Parietal lobe (tissue), 2 donors: ENCODE measurements at places on chromosomes 13 and 19. TPM values are rescaled to one million over a fixed set of nuclear protein-coding genes. Genes with fewer than 3 reads are reported as not detected.

Gene COG3
- total RNA-seq = 77.3 TPM

Gene TEX29
- not detected for total RNA-seq

Gene ZNF296
- total RNA-seq = not detected

Gene CIC
- total RNA-seq = 38.2 TPM

Gene ZNF836
- 48.2 TPM for total RNA-seq

Gene RPS15
- 535 TPM for total RNA-seq

Gene ARMC6
- 56.0 TPM for total RNA-seq

Gene KLK4
- not detected for total RNA-seq

Gene NLRP5
- total RNA-seq = not detected

Gene THSD1
- total RNA-seq = 11.9 TPM

Gene MAMSTR
- total RNA-seq = 1.3 TPM
